ENCODE measurements at places on chromosomes 3 and 15.

DNA sequence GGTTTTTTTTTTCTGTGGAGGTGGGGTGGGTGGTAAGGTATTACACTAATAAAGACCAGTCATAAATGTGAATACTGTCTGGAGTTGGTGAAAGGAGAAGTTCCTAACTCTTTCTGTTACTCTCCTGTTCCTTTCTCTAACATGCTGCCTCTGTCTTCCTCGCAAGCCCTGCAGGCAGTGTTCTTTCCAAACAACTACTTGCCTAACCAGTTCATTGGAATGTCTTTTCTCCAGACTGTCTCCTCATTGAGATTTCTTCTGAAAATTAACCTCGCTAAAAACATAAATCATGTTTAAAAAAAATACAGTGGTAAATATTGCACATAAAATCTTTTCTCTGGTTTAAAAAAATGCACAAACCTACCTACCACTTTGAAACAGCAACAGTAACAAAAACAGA, 135.2 kb downstream of the TP63 start:
- DNase-seq = no peak

DNA sequence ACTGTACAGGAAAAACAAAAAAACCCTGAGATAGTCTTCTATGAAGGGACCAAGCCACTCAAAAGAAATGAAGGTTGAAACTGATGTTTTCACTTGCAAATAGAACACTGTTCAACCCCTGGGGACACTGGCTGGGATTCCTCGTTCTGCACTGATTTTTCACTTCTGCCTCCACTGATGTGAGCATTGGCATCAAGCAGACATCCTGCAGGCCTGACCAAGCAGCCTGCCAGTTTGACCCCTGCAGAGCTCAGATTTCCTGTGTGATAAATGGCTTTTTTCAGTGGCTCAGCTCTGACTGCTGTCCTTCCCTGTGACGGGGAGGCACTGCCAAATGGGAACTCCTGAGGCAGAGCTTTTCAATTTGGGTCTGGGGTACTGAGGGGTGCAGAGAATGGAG, 50.0 kb downstream of the RASGRP1 start:
- DNase-seq = no peak

GRCh38 chr3:98534168-98534567, 2.4 kb downstream of the GPR15 start:
- no peak for DNase-seq

GRCh38 chr3:97885931-97886824, 64.4 kb downstream of the CRYBG3 start:
- DNase-seq = no peak

- peak; percentile 50 for DNase-seq
Observed at GRCh38 chr3:179324270-179324754, 1.5 kb downstream of the ZNF639 start.

- no peak for DNase-seq
Observed at GRCh38 chr3:156630773-156631093, 43.7 kb upstream of the TIPARP start.

DNA sequence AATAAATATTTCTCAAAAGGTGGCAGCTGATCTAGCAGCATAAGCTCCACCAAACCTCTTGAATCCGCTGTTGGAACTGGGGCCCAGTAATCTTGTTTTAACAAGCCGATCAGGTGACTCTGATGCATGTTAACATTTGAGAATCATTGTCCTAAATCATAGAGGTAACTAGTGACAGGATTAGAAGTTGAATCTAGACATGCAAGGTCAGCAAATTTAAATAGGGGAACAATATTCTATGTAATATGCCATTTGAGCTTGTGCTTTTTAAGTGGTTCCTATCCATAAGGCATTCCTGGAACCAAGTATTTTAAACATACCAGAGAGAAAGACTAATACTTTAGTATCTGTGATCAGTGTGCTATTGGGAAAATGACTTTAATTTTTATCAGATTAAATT, 412.8 kb downstream of the PYDC2 start:
- no peak for DNase-seq

DNA sequence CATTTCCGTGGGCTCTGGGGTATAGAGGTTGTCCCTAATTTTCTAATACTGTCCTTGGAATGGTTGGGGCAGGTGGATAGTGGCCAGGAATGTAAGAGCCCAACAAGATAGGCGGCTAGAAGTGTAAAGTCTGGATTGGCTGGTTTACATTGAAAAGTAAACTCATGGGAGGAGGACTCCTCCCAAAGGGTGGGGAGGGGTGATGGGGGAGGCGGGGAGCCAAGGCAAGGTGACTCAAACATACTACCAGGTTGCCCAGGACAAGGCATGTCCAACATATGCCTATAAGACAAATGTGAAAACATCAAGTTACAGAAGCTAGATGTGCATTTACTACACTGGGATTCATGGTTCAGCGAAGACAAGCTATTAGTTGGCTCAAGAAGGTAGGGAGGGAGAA, 14.3 kb upstream of the SAMMSON start:
- DNase-seq = no peak

GRCh38 chr15:98938105-98938417, 69.5 kb downstream of the PGPEP1L start:
- DNase-seq = no peak

GRCh38 chr15:57054204-57054750, 135.8 kb downstream of the TCF12 start:
- no peak for DNase-seq

- no peak for DNase-seq
Observed at GRCh38 chr15:101078669-101079323, 159.6 kb downstream of the LRRK1 start.

All from NB4 (cell line).